ENCODE measurements at places on chromosomes 4 and X. TPM values are rescaled to one million over a fixed set of nuclear protein-coding genes. Genes with fewer than 3 reads are reported as not detected.

DNA sequence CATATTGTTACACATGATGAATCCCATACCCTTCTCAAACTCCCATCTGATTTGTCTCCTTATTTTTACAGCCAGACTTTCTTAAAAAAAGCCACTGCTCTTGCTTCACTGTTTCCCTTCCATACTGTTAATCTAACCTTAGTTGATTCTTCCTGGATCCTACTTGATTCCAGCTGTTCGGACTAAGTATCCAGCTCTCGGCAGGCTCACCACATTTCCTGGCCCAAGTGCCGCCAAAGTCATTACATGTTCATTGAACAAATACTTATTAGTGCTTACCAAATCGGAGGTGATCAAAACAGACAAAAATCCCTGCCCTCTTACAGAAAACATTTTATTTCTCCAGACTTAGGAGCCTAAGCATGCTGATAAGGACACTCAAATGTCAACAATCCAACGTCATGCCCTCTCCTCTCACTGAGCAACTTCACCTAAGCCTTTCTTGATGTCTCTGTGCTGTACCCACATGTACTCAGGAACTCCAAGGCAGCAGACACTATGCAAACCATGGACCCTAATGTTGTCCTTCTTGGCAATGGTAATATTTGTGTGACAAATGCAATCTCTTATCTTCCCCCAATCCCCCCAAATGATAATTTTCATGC is 45.1 kb upstream of the C1QTNF7 start:
- no peak for DNase-seq

Gene CCDC158
- polyA plus RNA-seq, result not detected

Gene SORCS2
- 0.04 TPM for polyA plus RNA-seq

GRCh38 chr4:153472122-153473037 is 6.2 kb downstream of the TMEM131L start:
- DNase-seq, result no peak

DNA sequence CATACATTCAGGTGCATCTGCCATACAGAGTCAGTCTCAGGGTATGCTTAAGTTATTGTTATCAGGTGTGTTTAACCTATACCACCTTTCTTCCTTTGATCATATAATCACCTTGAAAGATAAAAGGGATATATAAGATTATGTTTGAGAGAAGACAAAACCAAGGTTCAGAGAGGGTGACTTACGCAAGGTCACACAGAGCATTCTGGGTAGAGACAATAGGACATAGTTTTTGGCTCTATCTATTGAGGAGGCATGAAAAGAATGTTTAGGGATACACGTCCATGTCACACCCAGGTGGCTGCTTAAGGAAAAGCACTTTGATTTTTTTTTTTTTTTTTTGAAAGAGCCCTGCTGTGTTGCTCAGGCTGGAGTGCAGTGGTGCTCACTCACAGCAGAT is 327.1 kb upstream of the RPS6KA3 start:
- no peak for DNase-seq
